Hippocampal formation (tissue), 2 donors: ENCODE measurements at places on chromosomes 1 and 21.
A peak's percentile ranks its signal among the peaks of the same experiment; 100 is the strongest.

- DNase-seq: no peak
Observed at GRCh38 chr1:11289064-11289463, 16.1 kb downstream of the UBIAD1 start.

GRCh38 chr1:203996126-203996525, 76.8 kb upstream of the SOX13 start:
- peak; percentile 54 for DNase-seq

GRCh38 chr1:54564312-54565112, 16.5 kb downstream of the ACOT11 start:
- no peak for DNase-seq

DNA sequence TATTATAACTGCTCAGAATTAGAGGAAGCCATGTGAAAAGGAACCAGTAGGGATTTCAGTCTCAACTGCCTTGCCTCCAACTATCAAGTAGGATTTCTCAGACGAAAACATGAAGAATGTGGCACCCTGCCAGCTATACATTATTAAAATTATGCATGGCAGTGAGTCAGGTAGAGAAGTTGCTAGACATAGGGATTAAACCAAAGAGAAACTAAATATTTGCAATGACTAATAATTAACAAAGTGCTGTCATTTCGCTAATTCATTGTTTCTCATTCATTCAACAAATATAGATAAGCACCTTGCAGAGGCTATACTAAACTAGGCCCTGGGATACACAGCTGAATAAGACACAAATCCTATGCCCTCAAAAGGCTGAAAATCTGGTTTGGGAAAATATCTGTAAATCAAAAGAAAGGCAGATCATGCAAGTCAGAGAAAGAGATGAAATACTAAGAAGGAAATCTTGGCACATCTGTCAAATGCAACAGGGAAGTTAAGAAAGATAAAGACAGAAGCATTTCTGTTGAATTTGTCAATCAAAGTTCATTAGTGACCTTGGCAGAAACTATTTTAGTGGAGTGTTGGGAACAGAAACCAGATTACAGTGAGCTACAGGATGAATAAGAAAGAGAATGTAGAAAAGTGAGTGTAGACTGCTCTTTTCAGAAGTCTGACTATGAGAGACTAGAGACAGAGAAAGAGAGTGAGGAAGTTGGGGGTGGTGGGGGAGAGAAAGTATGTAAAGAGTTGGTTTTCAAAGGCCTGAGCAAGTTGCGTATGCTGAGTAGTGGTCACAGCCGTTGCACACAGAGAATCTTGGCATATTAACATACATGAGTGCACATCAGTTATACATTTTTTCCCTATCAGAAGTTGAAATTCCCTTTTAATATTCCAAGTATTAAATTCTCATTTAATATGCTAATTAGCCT, 14.7 kb upstream of the NBPF11 start:
- DNase-seq: no peak

DNA sequence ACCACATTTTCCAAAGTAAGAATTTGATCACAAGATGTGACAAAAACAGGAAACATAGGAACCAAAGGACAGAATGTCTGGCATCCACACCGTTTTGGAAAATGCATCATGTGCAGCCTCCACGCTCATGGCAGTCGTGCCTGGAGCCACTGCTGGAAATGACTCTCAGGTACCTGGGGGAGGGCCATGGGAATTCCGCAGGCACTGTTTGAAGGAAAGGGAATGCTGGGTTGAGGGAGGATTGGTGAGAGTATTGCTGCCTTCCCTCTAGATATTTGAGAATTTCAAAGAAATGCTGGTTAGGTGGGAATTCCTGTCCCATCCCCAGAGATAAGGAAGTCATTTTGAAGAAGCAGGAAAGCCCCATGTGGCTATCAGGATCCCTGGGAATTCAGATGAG, 10.8 kb downstream of the SLAMF1 start:
- no peak for DNase-seq

DNA sequence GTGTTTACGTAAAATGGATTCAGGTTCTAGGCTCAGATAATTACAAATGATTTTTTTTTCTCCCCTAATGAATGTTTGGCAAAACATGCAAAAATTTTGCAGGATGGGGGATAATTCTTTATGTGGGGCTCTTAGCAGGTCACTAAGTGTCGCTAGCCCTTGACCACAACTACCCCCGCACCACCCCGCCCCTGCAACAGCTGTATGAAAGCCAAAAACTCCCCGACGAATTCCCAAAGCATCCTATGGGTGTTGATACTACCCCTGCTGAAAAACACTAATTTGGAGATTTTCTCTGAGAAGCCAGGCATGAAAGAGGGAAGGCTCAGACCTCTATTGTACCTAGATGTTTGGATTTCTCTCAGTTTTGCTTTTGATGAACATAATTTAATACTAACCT, 243.0 kb downstream of the TRABD2B start:
- no peak for DNase-seq

GRCh38 chr1:160046494-160047110, 14.8 kb upstream of the PIGM start:
- DNase-seq: peak; percentile 95

DNA sequence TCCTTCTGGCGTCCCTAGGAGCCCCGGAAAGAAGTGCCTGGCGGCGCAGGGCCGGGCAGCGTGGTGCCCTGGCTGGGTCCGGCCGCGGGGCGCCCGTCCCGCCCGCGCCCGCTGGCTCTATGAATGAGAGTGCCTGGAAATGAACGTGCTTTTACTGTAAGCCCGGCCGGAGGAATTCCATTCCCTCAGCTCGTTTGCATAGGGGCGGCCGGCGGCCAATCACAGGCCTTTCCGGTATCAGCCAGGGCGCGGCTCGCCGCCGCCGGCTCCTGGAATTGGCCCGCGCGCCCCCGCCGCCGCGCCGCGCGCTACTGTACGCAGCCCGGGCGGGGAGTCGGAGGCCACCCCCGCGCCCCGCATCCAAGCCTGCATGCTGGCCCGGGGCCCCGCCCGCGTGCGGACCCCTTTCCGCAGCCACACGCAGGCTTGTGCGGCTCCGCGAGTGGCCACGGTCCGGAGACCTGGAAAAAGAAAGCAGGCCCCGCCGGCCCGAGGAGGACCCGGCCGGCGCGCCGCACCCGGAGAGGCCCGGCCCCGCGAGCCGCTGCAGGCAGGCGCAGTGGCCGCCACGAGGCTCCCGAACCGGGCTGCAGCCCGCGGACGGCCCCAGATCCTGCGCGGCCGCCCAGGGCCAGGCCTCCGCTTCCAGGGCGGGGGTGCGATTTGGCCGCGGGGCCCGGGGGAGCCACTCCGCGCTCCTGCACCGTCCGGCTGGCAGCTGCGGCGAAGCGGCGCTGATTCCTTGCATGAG, 160.4 kb downstream of the RUNX1 start:
- DNase-seq: peak; percentile 40

DNA sequence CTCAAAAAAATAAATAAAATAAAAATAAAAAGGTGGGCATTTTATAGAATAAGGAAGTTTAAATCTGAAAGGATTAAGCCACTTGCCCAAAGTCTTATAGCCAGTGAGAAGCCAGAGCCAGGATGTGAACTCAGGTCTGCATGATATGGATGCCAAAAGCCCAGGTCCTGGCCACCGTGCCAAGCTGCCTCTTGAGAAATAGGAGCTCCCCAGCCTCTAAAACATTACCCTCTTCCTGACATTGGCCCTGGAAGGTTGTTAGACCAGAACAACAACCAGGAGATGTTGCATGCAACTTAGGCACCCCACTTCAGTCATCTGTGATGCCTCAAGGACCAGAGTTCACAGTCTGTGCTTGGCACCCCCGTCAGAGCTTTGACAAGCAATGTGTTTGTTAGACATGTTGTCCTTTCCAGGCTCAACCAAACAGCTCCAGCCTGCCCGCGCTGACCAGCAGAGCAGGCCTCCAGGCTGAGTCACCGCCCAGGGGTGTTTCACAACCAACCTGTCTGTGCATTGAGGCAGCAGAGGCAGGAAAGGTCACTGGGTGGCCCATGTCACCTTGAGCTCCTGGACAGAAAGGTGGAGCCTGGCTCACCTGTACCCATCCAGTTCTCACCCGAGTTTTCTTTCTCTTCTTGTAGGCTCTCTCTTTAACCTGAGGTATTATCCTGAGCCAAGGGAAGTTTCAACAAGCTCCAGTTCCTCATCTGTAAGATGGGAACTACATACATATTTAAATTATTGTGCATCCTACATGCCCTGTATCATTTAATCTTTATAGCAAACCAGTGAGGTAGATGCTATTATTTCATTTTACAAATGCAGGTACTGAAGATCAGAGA, 14.9 kb upstream of the MED18 start:
- DNase-seq: no peak

DNA sequence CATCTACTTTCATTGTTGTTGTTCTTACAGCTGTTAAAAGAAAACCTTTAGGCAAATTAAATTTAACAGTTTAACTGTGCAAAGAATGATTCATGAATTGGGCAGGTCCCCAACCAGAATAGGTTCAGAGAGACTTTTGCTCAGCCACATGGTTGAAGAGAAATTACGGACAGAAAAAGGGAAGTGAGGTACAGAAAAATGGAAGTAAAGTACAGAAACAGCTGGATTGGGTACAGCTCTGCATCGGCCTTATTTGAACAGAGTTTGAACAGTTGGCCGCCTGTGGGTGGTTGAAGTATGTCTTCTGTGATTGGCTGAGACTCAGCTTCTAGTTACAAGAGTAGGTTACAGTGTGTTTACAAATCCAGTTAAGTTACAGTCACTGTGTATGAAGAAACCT, 210.1 kb downstream of the FGGY start:
- no peak for DNase-seq

GRCh38 chr1:59556802-59557548, 257.8 kb upstream of the HOOK1 start:
- DNase-seq: no peak

DNA sequence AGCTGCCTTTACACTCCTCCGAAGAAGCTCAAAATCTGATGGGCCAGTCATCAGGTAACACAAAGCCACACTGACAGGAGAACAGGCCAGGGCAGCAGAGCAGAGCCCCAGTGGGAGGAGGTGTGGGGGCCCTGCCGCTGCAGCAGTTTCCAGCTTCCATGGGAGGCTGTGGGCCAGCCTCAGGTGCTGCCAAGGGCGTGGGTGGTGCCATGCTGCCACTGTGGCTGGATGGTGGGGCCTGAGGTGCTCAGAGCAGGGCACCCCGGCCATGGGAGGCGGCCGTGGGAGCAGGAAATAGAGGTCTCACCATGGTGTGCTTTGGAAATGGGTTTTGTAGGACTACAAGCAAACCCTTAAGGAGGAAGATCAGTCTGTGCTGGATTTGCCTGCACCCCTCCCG, 50.8 kb upstream of the COL6A1 start:
- no peak for DNase-seq

DNA sequence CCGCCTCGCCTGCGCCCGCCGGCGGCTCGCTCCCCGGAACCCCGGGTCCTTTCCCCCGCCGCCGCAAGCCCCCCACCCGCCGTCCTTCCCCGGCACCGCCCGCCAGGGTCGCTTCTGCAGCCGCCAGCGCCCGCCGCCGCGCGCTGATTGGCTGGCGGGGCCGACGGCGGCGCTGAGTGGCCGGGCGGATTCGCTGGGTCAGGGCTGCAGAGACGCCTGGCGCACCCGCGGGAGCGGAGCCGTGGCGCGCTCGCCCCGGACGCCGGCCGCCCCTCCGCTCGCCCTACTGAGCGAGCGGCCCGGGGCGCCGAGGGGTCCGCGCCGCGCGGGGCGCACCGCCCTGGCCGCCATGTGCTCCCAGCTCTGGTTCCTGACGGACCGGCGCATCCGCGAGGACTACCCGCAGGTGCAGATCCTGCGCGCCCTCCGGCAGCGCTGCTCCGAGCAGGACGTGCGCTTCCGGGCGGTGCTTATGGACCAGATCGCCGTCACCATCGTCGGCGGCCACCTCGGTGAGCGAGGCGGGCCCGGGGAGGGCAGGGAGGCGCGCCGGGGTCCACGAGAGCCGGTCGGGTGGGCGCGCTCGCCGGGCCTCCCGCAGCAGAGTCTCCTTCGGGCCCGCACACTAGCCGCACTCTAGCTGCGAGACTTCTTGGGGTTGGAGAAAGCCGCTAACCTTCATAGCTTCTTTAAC, at the start of gene RIMKLA:
TSS of gene RIMKLA (plus strand) at position 207 of the 694 bp plus-strand sequence. CDS start at position 350, 143 bp downstream.
- peak; percentile 23 for DNase-seq

DNA sequence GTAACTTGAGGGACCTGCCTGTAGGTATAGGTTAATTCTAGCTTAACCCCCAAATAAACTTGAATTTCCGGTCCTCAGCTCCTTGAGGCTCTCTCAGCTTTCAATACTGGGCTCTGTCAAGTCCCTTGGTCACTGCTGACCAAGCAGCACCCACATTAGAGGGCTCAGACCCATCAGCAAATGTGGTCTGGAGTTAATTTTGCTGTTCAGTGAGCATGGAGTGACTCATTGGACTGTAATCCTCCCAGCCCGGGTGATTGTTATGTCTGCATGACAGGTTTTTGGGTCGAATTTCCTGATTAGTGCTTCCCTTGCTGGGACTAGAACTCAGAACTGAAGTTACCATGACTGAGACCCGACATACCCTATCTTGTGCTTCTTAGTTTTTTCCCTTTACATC, 130.6 kb downstream of the URB2 start:
- no peak for DNase-seq
